Lower leg skin (tissue), 4 donors: ENCODE measurements at places on chromosomes 3 and 15.

GRCh38 chr3:171286580-171287249, 173.5 kb downstream of the TNIK start:
- no peak for DNase-seq

DNA sequence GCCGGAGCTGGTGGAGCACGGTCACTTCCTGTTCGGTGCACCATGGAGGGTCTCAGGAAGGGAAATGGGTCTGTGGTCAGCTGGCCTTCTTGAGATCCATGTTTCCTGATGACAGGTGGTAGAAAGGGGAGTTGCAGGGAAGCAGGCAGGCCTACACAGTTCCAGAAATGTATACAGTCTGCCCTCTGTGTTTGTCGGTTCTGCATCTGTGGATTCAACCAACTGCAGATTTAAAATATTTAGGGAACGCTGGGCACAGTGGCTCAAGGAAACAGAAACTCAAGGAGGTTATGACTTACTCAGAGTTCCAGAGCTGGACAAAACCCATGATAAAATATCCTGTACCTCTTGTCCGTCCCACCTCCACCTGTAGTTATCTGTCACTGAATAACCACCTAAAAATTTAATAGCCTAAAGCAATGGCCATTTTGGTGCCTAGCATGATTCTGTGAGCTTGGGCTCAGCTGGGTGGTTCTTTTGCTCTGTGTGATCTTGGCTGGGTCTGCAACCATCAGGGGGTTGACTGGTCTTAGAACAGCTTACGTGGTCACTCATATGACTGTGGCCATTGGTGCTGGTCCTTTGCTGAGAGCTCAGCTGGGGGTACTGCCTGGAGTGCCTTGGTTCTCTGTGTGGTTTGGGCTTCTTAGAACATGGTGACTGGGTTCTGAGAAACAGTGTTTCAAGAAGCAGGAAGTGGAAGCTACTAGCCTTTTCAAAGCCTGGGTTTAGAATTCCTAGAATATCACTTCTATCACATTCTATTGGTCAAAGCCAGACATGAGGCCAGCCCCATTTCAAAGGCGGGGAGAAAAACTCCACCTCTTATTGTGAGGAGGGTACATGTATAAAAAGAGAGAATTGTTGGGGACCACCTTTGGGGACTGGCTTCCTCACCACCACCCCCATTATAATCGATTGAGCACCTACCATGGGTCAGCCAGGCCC, 239.7 kb upstream of the BHLHE40 start:
- DNase-seq: peak; percentile 48

DNA sequence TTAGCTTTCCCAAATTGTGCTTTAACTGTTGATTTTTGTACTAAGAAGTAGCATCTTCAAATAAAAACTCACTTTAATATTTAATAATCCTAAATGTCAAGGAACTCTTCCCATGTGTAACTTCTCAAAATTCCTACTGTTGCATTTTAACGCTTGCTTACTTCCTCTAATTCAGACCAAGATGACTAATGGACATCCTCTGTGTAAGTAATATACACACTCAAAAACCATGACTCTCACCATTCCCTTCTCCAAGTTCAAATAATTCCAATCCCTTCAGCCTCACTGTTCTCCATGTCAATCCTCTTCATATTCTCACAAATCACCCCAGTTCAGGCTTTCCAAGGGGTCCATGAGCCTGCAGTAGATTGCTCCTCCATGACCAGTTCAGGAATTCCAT, 13.0 kb downstream of the MRPL46 start:
- DNase-seq: no peak

DNA sequence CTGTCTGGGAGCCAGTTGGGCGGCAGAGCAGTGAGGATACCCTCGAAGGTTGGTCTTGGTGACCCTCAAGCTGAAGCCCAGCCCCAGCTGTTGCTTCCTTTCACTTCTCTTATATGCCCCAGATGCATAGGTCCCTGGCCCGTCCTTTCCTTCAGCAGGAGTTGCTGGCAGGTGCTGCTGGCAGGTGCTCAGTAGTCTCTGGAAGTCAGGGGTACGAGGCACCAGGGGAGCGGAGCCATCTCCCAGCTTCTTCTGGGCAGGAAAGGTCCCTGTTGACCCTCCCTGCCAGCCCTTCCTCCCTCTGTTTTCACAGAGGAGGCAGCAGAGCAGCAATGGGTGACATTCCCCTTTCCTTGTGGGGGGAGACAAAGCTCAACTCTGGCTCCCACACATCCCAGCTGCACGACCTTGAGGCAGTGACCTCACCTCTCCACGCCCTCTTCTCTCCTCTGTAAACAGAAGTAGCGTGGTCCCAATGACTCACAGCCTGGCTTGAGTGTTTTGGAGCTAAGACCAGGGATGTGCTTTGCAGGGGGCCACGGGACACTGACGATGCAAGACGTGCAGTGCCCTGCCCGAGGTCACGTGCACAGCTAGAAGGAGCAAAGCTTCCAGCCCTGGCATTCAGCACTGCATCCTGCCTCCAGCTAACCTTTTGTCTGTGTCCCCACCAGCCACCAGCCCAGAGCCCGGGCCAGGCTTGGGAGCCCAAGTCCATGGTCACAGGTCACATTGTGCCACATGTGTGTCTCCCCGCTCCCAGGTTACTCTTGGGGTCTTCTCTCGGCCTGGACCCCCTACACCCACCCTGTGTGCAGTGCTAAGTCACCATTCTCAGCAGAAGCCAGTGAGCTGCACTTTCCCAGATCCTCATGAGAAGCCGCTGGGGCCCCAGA, 49.7 kb downstream of the SLC6A6 start:
- DNase-seq: peak; percentile 96

- no peak for DNase-seq
Measured at GRCh38 chr3:5055357-5056110, 66.6 kb upstream of the ARL8B start.

DNA sequence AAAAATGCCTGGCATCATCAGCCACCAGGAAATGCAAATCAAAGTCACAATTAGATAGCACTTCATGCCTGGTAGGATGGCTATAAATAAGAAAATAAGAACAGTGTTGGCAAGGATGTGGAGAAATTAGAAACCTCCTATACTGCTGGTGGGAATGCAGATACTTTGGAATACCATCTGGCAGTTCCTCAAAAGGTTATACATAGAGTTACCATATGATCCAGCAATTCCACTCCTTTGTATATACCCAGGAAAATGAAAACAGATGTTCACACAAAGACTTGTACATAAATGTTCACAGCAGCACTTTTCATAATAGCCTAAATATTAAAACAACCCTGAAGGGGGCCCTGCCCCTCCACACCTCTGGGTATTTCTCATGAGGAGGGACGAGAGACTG, 13.7 kb downstream of the ACSBG1 start:
- no peak for DNase-seq

- peak; percentile 95 for DNase-seq
Measured at GRCh38 chr3:194265505-194265892, 85.6 kb downstream of the CPN2 start.

DNA sequence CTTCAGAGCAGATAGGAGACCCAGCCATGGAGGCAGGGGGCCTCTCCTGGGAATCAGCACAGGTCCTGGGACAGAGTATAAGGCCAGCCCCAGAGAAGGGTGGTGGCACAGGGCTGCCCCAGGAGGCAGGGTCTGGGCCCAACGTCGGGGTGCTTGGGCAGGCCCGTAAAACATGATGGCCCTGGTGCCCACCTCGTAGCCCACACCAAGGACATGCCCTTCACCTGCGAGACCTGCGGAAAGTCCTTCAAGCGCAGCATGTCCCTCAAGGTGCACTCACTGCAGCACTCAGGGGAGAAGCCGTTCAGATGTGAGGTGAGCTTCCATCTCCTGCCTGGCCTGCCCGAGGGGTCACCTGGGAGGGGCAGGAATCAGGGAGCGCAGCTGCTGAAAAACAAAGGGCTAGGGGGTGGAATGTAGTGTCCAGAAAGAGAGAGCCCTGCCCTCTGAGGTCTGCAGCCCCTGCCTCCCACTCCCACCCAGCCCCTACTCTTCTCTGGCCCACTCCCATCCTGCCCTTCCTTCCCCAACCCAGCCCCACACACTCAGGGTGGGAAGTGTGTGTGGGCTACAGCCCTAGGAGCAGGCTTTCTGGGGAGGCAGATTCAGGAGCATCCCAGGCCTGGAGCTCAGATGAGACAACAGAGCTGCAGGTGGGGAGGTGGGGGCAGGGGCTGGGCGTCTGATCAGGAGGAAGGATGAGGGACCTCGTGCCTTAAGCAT, 9.5 kb downstream of the ZBTB47 start:
- DNase-seq: no peak

- no peak for DNase-seq
Measured at GRCh38 chr15:38685686-38686339, 121.2 kb upstream of the RASGRP1 start.

GRCh38 chr15:59299929-59300617, 72.6 kb downstream of the MYO1E start:
- peak; percentile 94 for DNase-seq

- DNase-seq: no peak
Measured at GRCh38 chr15:23877502-23878412, 190.7 kb upstream of the NDN start.

- no peak for DNase-seq
Measured at GRCh38 chr3:16907243-16907642, 22.5 kb downstream of the PLCL2 start.

DNA sequence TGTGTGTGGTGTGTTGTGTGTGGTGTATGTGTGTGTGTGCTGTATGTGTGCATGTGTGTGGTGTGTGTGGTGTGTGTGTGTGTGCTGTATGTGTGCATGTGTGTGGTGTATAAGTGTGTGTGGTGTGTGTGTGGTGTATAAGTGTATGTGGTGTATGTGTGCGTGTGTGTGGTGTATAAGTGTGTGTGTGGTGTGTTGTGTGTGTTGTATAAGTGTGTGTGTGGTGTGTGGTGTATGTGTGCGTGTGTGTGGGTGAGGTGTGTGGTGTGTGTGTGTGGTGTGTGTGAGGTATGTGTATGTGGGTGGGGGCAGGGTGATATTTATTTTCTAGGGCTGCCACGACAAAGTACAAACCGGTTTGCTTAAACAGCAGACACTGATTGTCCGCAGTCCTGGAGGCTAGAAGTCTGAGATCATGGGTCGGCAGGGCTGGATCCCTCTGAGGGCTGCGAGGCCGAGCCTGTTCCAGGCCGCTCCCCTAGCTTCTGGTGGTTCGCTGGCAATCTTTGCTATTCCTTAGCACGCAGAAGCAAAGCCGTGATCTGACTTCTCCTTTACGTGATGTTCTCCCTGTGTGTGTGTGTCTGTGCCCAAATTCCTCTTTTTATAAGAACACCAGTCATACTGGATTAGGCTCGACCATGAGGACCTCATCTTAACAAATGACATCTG, 160.2 kb downstream of the XXYLT1 start:
- no peak for DNase-seq

DNA sequence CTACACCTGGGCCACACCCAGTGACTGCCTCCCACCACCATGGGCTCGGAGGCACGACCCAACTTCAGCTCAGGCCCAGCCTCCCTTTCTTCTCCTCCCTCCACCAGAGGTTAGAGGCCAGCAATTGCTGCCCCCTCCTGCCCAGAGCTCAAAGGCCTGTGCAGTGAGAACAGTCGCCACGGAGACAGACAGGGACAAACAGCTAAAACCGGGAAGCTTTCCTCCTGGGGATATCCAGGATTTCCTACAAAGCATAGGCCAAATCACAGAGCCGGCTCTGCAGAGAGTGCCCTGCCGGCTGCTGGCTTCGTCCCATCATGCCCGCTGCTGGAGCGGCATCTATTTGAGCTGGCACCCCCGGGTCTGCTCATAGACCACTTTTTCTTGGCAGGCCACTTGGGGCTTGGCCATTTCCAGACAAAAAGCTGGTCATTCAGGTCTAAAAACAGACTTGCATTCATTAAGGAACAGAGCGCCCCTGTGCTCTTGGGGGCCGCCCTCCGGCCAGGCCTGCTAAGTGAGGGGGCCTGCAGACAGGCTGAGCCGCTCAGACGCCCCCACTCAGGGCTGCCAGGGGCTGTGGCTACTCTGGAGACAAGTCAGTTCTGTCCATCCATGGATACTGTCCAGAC, 17.5 kb downstream of the GRAMD2A start:
- DNase-seq: no peak

- no peak for DNase-seq
Measured at GRCh38 chr3:193248848-193249468, 7.9 kb downstream of the PLAAT1 start.

DNA sequence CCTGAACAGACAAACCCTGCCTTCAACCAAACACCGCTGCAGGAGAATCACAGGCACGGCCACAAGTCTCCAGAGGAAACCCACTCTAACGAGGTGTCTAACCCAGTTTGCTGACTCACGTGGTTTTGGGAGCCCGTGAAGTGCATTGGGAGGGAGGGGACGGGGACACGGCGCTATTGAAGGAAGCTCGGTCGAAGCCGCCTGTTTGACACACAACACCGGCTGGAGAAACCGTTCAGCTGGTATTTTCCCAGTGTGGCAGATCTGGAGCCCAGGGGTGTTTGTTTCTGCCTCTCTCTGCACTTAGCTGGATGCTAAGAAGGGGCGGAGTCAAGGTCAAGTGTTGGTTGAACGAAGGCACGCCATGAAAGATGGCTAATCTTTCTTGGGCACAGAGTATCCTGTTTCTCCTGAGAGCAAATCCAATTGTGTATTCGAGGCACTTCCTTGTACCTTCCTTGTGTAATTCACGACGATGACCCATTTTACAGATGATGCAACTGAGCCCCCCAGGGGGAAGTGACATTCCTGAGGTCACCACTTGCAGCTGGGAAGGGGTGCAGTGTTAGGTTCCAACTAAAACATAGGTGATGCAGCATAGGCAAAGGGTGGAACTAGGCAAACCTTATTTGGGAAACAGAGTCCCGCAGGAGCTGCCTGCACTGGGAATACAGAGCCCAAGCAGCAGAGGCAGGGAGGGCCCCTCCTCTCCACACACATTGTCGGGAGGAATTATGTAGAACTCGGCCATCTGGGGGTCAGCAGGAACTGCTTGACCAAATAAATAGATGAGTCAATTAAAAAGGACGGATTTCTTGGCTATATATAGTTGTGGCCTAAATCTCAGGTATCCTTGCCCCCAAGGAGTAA, 22.5 kb downstream of the SLC6A6 start:
- DNase-seq: no peak

DNA sequence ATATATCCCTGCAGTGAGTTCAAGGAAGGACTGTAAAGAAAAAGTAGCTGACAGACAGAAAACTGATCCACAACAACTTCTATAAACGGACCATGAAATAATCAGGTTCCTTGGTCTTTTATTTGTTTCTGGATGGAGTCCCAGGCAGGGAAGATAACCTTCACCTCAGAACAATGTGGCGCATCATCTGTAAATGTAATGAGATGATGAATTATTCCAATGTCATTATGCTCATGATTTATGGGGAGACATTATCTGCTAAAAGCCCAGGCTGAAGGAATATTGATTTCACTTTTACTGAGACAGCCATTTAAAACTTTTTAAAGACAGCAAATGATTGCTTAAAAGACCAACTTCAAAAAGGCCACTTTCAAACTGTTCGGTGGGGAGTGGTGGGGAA, 354.9 kb upstream of the ADAMTS9 start:
- DNase-seq: no peak

GRCh38 chr3:23481011-23481615, 278.0 kb downstream of the UBE2E2 start:
- no peak for DNase-seq

DNA sequence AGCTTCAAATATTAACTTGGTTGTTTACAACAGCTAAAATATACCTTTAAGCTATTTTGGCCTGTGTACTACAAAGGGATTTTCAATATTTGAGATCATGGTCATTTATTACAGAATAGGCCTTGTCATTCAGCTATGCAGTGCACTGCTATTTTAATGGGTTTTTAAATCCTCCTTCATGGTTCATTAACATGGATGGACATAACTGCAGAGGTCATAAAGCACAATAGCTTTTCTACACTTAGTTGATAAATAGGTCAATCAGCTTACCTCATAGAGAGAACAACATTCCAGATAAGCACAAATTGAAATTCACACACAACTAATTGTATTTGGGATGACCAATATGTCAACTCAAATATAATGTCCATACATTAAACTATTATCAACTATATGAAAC, 403.7 kb downstream of the CNTN3 start:
- no peak for DNase-seq

GRCh38 chr3:73215281-73215680, 153.8 kb downstream of the EBLN2 start:
- no peak for DNase-seq
